ENCODE measurements at places on chromosomes 12 and 14.

DNA sequence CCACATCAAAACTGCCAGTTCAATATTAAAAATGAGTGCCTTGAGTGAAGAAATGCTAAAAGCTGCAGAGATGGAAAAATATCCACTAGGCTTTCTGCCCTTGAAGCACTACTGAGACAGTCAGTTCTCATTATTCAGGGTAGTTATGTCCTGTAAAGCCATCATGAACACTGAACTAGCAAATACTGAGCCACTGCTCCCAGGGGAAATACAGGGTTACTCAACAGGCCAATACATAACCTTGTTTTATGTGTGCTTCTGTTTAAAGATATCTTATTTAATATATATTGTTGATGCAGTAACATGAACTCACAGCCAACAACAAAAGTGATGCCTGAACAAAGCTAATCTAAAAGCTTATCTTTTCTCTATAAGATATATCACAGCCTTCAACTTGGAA is 3.3 kb downstream of the RAD52 start:
- DNase-seq: no peak

DNA sequence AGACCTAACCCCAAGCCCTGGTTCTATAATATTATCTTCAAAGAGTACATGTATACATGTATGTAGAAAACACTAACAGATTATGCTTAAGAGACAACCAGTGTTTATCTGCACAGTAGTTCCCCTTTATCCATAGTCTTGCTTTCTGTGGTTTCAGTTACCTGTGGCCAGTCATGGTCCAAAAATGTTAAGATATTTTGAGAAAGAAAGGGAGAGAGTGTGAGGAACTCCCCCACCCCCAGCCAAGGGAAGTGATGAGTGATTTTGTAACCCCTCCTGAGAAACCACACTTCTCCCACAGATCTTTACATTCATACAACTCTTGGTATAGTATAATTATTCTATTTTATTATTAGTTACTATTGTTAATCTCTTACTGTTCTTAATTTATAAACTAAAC is 77.3 kb upstream of the CNTN1 start:
- no peak for DNase-seq

GRCh38 chr12:109582636-109583035 is 9.0 kb downstream of the MVK start:
- DNase-seq: no peak

- DNase-seq: no peak
These were observed 254.6 kb downstream of the SOX5 start for GRCh38 chr12:23694920-23695319.

GRCh38 chr12:102876883-102877282 is 40.2 kb downstream of the PAH start:
- peak; percentile 13 for DNase-seq

DNA sequence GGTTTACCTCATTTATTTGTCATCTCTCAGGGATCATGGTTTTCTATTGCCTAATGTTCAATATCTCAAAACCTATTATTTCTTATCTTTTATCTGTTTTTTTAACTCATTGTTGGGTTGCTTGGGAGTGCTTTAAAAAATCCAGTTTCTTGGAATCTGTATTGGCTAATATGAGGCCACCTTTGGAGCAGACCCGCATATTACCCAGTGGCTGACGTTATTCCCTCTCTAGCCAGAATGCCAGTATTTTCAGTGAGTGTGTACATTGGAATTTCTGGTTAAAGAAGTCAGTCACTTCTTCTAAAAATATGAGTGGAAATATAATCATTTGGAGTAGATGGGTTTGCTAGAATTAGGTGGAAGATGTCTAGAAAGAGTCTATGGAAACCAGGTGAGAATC is 38.3 kb downstream of the PRMT8 start:
- no peak for DNase-seq

GRCh38 chr12:122449317-122449716 is 26.8 kb upstream of the CLIP1 start:
- DNase-seq: peak; percentile 62

DNA sequence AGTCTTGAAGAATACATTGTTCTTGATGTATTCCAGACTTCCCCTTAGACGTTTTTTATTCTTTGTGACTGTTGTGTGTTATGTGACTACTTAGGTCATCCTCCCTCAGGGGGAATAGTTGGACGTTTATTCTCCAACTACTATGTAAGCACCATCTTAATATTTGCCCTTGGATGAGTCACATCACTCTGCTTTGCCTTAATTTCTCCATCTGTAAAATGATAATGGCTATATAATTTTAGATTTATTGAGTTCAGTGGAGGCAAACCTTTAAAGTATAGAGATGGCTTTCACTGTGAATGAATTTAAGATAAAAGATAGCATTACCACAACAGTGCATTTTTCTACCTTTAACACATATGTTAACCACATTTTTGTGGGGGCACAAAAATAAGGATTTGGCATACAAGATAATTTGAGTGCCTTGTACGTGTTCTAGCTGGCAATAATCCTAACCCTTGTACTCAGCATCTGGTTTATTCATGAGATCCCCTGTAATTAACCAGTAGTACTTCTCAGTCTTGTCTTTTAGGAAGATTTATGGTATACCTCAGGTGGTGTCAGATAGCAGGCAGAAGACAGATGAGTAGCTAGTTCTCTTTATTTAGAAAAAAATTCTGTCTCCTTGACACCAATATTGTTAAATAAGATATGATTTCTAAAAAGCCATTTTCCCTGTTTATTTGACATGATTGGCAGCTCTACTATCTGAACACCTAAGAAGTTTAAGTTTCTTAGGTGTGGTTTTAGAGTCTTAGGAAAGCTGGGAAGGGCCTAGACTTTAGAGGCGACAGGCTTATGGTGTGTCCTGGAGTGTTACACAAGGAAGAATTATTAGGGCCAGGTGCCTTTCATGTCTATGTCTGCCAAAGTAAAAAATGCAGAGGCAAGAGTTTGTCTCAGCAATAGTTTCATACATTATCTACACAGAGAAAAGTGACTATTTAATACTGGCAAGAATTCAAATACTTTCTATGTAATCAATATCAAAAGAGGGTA is 152.3 kb downstream of the RAD51B start:
- DNase-seq: no peak

DNA sequence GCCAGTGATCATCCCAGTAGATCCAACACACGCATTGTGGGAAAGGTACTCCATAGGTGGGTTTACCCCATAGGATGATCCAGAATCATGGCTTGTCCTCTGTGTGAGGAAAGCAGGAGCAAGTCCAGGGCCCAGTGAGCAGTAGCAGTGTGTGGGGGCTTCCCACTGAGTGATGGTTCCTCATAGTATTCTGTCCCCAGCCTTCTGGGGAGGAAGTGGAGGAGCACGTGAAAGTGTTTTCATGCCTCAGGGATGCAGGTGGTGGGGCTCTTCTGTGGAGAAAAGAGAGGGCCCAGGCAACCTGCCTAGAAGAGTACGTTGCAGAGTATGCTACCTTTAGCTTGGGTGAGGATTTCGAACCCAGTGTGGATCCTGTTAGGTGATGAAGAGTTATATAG is 56.5 kb downstream of the SUSD6 start:
- DNase-seq: no peak

GRCh38 chr12:104457746-104458693 is 1.3 kb downstream of the CHST11 start:
- DNase-seq: no peak
